ENCODE measurements at places on chromosomes 1 and 21.

- no peak for DNase-seq
Measured at GRCh38 chr1:167554028-167554779, 642 bp upstream of the CREG1 start.

GRCh38 chr1:79362470-79362869 lies 355.9 kb upstream of the ADGRL4 start:
- no peak for DNase-seq

GRCh38 chr1:53334781-53335180 lies 6.9 kb upstream of the LRP8 start:
- DNase-seq, result no peak

DNA sequence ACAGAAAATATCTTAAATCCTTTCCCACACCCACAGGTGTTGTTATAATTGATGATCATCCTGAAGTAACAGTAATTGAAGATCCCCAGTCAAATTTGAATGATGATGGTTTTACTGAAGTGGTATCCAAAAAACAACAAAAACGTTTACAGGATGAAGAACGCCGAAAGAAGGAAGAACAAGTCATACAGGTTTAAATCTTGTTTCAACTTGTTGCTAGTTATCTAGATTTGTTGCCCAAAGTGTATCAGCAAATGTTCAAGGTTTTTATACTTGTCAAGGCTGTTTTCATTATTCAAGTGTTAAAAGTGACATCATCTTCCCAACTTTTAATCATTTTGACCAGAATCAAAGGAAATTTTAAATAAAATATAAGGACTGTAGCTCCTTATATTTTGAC lies 64.7 kb downstream of the PRRC2C start:
- no peak for DNase-seq

- DNase-seq, result no peak
Measured at GRCh38 chr1:167161242-167161641, 59.4 kb upstream of the POU2F1 start.

DNA sequence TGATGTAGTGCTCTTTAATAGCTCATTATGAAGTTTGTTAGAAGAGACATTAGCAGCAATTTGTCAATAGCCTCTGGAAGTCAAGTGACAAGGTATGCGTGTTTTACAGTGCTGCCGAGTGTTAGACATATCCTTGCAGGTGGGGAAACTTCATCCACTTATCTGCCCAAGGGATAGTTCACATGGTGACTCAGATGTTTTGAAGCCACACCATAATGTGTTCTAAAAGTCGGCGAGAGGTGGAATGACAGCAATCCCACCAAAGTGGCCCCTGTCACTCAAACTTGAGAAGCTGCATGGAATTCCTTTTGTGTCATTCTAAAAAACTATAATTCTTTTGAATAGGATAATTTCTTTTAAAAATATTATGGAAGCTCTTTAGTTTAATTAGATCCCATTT lies 98.1 kb downstream of the RUNX1 start:
- no peak for DNase-seq

Measured in inflammatory macrophage treated with lipopolysaccharide for 4 hours (primary cell).